Glomerular endothelial cell (primary cell): ENCODE measurements at places on chromosomes 5 and 9. TPM values are rescaled to one million over a fixed set of nuclear protein-coding genes. Genes with fewer than 3 reads are reported as not detected.

The CNTNAP3 gene
- 10.9 and 23.2 TPM in 2 replicates for total RNA-seq

The ECM2 gene
- not detected in 2 replicates for total RNA-seq

The TMC1 gene
- 0.23 and 0.82 TPM in 2 replicates for total RNA-seq

The SLC34A3 gene
- not detected in 2 replicates for total RNA-seq

The IFNE gene
- total RNA-seq = 0.39 and 0.53 TPM in 2 replicates

The ADAMTS19 gene
- total RNA-seq = under 0.01 and 0.48 TPM in 2 replicates

The IL9 gene
- not detected in 2 replicates for total RNA-seq

- DNase-seq = no peak
Observed at GRCh38 chr5:175096469-175097165, 347.4 kb downstream of the DRD1 start.

GRCh38 chr9:136700304-136700703 is 12.1 kb upstream of the DIPK1B start:
- DNase-seq = no peak

GRCh38 chr5:164364237-164365208 is 859.1 kb downstream of the MAT2B start:
- no peak for DNase-seq

DNA sequence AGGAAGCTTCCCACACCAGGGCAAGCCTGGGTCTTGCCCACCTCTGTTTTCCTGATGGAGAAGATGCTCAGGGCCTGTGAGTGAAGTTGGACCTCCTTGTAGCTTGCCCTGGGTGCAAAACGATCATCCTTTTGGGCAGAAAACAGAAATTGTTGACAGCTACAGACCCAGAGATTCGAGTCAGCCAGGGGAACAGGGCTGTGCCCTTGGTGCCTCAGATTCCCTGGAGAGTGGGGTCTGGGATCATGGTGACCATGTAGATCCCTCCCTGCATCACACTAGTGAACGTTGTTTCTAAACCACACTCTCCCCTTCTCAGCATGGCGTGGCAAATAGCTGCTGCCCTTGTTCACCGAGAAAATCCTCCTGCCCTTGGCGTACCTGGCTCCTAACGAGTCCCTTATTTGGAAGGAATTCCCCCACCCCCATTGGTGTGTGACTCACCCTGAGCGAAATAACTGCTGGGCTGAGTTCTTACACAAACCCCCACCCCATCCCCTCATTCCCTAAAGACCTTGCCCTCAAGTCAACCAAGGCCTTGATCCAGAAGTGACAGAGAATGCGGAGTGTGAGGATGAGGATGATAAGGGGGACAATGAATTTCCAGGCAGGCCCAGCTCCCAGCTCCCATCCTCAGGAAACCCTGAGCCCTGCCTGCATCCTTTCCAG is 1.1 kb upstream of the DCANP1 start:
- no peak for DNase-seq

DNA sequence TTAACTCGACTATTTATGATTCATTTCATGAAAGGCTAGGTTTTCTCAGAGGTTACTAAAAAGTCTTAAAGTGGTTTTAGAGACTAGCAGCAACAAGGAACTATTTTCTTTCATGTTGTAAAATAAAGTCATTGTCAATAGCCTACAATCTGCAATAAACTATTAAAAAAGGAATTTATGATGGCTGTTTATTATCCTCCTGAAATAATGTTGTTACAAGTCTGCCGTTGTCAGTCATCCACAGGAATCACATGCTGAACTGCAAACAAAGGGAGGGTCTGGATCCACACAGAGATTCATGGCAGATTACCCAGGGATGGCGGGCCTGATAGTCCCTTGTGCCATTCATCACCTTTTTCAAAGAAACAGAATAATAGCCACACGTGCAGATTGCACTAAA is 49.2 kb downstream of the TMEM174 start:
- no peak for DNase-seq

DNA sequence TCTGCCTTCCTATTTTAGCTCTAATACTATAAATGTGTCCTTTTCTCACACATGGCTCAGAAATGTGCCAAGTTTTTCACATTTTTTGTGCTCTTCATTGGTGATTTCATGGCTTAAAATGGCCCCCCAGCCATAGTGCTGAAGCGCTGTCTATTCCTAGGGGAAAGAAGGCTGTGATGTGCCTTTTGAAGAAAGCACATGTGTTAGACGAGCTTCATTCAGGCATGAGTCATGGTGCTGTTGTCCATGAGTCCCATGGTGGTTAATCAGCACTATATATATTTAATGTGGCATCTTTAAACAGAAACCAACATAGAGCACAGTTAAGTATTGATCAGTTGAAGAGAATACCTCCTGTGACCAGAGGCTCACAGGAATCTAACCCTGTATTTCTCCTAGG is 55.8 kb downstream of the PDE8B start:
- DNase-seq = no peak
